ENCODE measurements at places on chromosomes 5 and 9.

DNA sequence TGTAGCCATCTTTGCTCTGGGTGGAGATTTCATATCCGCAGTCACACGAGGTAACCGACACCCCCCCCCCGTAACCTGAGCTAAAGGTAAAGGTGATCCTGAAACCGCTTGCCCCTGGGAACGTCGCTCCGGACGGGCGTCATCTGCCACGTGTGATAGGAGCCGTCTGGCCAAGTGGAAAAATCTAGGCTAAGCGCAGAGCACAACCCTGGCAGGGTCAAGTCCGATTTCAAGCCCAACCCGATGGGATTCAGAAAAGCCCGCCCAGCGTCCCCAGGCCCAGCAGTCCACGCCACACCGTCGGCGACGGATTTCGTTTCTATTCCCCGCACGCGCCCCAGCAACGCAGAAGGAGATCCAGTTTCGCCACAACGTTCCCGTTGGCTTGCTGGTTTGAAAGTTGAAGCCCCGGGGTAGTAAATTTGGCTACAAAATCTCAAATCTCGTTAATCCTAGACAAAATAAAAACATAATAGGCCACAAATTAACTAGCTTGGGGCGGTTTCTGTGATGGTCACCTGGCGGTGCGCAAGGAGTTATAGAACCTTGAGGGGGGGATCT, 32.4 kb upstream of the NFIB start:
- no peak for DNase-seq

DNA sequence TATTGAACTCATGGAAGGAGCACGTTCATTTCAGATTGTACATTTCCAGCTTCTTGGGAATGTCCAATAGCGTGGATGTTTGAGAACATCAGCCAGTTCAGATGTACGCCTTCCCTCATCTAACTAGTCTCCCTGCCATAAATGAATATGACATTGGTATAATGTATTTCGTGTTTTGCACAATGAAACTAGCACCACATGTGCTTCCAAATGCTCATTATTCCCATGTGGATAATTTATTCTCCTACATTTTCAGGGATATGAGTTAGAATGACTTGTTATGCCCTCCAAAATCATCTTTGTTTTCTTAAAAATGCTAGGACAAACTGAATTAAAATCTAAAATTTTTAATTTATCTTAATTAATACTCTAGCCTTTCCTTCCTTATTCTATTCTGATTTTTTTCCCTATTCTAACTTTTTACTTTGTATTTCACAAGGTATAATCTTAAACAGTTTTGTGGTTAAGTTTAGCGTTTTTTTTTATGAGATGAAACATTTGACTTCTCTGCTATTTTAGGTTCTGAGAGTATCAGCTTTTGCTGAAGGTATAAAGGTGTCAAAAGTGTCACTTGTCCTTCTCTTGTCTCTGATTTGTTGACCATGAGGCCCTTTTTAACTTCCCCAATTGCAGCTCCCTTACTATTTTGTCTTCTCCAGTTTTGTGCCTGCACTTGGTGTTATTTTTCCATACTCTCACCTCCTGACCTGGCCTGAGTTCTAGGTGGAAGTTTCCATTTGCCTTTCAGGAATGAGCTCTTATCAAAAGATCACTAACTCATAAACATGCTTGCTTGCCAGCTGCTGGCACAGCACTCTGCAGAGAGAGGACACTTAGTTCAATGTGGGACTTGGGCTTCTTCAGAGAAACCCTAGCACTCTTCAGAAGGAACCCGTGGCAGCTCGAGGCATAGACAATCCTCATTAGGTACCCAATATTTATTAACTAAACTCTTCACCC, 106.8 kb downstream of the FRMD3 start:
- no peak for DNase-seq

- no peak for DNase-seq
Measured at GRCh38 chr9:81777482-81777881, 88.1 kb upstream of the TLE1 start.

DNA sequence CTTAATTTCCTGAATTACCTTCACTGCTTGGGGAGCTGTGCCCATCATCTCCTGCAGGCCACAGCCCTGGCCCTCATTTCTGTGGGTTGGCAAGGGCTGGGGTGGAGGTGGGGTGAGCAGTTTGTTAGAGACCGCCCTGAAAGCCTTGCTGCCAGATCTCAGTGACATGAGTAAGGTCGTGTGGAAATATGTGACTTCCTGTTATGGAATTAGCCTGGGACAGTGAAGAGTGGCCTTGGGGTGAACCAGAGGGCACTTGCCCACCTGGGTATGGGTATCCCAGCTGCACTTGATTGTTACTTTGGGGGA, 2.5 kb upstream of the HNRNPAB start:
- DNase-seq: peak; percentile 38

DNA sequence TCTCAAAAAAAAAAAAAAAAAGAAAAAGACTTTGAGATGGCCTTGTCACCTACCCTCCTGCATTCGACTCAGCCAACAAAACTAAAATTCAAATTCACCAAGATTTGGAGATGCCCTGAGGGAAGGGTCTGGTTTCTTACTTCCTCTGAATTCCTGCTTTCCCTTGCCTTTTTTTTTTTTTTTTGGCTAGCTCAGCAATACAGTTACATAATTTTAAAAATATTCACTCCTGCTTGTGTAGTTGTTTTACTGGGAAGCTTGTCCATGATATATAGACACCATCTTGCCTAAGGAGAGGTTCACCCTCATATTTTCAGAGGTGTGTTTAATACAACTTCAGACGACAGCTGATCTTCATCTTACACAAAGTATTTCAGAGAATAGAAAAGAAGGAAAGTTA, 21.3 kb upstream of the SERINC5 start:
- DNase-seq: peak; percentile 3

DNA sequence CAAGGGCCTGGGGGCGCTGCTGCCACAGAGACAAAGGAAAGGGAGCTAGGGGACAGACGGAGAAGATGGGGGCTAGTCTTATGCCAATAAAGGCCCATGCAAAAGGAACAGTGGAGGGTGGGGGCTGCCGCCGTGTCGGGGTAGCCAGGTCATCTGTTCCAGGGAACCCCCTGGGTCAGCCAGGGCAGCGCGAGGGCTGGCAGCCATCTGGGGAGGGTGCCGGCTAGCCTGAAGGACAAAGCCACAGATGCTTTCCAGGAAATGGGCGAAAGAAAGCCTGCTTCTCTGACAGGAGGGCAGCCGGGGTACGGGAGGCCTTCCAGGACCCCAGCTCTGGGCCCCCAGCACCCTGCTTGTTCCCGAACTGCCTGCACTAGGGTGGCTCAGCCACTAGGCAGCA, 1.6 kb upstream of the CARD9 start:
- DNase-seq: no peak

DNA sequence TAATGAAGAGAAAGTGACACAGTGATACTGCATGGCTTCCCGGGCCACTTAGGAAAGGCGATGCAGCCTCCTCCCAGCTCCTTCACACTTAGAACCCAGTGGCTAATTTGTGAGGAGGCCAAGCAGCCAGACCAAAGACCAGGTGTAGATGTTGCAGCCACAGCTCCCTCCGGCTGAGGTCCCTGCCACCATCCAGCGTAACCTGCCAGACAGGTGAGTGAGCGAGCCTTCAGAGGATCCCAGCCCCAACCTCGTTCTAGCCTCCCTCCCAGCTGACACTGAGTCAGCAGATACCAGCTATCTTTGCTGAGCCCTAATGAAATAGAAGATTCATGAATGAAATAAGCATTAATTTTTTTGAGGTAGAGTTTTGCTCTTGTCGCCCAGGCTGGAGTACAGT, 59.7 kb downstream of the COL23A1 start:
- no peak for DNase-seq

DNA sequence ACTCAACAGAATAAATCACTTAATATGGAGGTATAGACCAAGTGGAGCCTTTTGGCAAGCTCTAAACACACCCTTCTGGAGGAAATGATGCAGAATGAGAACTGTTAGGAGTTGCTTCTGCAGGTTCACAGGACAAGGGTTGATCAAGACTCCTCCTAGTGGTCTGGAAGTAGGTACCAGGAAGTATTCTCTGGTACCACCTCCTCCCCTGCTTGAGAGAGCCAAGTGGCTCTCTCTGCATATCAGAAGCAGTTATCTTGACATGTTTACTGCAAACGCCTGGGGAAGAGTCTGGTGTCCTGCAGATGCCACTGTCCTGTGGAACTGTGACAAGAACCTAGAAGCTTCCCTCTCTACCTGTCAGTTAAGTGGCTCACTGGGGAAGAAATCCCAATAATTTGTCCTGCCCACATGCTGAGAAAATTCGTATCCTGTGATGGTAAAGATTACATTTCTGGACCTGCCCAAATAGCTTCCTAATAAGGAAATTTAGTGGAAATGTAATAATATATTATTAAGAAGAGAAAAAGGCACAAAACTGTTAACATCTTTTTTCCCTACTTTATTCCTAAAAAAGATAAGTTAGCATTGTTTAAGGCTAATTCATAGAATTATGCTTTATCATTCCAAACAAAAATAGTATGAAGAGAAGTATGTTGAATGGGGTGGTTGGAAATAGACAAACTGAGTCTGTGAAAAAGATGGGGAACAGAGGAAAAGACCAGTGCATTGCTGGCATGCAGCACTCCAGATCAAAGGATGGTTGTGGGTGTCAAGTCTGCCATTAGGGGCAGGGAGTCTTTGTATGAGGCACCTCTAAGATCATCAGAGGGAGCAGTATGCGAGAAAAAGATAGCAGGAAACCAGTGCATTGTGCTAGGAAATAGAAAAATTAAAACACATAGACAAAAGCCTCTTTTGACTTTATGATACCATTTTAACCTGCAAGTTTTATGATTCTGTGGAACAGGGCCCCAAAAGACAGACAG, 118.8 kb downstream of the CDC42SE2 start:
- DNase-seq: peak; percentile 67

DNA sequence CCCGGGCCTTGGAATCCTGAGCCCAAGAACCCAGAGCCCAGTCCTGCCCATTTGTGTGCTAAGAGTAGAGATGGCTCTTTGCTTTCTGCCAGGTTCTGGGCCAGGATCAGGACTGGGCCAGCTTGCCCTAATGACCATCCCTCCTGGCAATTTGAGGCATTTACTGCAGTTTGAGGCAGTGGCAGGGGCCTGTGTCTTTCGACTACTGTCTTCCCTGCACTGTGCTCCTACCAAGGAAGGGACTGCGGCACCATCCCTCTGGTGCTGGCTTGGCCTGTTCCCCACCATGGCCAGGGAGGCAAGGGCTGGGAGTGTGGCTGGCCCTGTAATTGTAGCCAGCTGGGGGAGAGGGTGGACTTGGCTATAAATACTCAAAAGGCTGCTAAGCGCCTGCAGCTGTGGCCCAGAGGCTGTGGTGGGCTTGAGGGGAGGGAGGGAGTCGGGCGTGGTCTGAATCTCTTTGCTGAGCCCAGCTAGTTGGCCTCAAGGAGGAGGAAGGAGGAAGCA, 4.6 kb downstream of the ENHO start:
- no peak for DNase-seq

GRCh38 chr9:118367383-118367782, 663.2 kb downstream of the TLR4 start:
- no peak for DNase-seq

GRCh38 chr9:92971121-92971520, 23.8 kb downstream of the FGD3 start:
- no peak for DNase-seq

DNA sequence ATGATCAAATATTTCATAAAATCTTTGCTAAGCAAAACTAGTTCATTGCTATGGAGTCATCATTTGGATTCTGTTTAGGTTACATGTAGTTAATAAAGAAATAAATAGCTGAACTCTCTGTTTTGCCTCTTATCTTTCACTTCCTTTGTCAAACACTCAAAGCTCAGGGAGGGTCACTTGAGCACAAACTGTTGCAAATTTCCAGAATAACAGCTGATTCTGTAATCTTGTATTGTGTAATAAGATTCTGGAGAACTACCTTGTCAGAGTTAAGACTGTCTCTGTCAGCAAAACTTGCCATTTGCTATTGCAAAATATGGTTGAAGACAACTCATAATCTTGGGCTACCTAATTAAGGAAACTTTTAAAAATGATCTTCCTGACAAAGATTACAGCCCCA, 182.0 kb upstream of the MOCS2 start:
- DNase-seq: no peak

DNA sequence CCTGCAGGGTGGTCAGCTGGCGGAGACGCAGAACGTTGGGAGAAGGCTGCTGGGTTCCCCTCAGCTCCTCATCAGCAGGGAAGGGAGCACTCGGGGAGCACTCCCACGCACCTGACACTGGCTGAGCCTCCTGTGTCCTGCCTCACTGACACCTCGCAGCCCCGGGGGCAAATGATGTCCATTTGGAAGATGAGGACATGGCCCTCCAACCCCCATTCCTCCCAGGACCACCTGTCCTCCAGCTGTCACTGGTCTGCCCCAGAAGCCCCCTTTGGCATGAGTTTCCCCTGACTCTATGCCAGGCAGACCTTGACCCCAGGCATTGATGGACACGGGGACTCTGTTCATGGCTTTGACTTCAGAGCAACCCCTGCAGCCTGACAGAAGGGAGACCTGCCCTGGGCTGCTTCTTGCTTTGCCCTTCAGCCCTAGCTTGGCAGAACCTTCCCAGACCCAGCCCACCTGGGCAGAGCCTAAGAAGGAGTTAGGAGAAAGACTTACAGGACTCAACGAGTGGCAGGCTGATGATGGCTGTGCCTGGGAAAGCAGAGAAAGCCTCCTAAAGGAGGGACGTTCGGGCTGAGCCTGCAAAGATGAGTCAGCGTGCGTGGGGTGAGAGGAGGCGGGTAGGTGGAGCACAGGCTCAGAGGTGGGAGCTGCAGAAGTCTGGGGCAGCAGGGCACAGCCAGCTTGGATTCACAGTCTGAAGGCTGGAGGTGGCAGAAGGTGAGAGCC, 90.6 kb downstream of the LMX1B start:
- peak; percentile 54 for DNase-seq

DNA sequence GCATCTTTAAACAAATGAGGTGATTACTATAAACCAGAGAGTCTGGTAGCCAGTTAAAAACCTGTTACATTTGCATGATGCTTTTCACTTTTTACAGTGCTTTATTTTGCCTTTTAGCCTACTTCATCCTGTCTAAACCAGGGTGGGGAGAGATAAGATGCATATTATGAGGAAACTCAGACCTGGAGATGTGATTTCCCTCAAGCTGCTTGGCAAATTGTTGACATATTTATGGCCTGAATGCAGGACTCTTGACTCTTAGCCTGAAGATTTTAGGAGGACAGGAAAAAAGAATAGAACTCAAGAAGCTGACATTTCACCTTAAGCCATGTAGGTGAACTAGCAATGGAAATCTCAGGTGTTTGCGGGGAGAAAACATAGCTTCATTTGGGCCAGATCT, 202.8 kb downstream of the NMUR2 start:
- no peak for DNase-seq

- DNase-seq: no peak
Measured at GRCh38 chr5:128453121-128453520, 84.9 kb downstream of the FBN2 start.

- DNase-seq: peak; percentile 30
Measured at GRCh38 chr9:96020792-96021550, 145.5 kb downstream of the ERCC6L2 start.

- no peak for DNase-seq
Measured at GRCh38 chr9:92208693-92209524, 84.6 kb downstream of the IARS1 start.

All from EH (cell line).